A549 (cell line): ENCODE measurements at places on chromosomes 3 and 15.

DNA sequence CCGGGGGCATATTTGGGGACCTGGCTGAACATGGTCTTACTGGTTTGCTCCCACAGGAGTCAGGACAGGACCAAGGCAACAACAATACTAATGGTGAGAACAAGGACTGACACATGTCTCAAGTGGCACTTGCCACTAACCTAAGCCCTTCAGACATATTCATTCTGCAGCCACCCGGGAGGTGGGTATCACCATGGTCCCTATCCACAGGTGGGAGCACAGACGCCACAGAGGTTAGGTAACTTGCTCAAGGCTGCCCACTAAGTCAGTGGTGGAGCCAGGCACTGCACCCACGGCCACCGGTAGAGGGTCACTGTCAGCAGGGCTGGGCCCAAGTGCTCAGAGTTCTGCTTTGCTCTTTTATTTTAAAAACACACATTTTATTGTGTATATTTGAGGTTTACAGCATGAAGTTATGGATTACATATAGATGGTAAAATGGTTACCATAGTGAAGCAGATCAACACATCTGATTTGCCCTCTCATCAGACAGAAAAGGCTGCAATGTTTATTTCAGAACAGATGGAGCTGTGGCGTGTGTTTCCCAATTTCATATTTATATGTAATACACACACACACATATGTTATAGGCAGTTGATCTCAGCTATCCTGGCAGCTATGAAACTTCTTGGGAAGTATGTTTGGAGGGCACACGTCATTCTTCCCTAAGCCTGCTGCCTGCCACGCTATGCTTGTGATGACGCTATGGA lies 30.0 kb upstream of the SLC41A3 start:
- DNase-seq = peak; percentile 6

GRCh38 chr15:70240082-70240481 lies 142.4 kb upstream of the TLE3 start:
- DNase-seq = no peak

DNA sequence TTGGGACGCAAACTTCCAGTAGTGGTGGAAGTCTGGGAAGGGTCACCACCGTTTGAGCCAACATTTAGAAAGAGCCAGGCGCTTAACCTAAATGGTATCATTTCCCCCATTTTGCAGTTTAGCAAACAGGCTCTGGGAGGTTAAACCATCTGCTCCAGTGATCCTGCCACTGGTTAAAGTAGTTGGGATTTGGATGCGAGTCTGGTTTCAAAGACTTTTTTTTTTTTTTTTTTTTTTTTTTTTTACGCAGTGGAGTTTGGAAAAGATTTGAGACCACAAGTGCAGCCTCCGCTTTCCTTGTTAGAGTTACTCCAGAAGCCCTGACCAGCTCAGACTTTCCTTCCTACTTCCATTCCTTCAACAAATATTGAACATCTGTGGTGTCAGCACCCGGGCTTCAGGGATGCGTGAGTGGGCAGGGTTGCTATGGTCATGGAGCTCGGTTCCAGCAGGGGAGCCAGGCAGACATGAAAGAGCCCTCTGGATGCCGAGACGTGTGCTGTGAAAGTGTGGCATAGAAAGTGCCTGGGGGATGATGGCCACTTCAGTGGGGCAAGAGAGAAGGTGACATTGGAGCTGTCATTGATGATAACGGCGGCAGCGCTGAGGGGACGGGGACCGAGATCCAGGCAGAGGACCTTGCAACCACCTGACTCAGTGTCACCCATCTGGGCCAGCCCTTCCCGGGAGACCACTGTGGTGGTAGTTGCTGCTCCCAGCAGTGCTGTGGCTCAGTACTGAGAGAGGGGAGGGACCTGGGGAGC lies 1.1 kb upstream of the RNU6-1 start:
- peak; percentile 52 for DNase-seq

DNA sequence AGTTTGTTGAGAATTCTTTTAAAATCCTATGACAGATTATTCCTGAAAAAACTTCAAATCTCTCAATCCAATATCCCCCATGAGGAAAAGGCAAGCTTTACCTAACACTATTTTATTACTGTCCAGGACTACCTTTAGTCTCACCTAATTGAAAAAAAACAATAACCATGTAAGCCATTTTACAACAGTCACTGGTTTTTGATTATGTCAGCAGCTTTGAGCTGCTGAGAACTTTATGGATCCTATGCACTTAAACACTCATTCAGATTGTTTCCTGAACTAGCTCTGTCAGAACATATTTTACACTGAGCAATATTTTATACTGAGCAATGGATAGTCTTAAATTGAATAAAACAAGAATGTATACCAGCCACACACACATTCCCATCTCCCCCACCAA lies 79.9 kb downstream of the ZBBX start:
- no peak for DNase-seq

DNA sequence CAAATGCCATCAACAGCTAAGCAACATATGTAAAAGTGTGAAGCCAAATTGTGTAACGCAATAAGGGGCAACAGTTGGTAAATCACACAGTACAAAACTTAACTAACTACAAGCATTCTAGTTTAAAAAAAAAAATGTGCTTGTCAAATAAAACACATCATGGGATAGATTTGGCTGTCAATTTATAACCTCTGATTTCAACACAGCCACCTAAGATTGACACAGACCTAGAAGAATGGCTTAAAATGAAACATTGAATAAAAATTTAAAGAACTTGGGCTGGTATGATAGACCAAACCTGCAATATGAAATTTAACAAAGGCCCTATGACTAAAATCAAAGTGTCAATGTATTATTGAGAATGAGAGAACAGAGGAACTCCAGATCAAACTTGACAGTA lies 148.4 kb downstream of the NR1I2 start:
- DNase-seq = no peak

DNA sequence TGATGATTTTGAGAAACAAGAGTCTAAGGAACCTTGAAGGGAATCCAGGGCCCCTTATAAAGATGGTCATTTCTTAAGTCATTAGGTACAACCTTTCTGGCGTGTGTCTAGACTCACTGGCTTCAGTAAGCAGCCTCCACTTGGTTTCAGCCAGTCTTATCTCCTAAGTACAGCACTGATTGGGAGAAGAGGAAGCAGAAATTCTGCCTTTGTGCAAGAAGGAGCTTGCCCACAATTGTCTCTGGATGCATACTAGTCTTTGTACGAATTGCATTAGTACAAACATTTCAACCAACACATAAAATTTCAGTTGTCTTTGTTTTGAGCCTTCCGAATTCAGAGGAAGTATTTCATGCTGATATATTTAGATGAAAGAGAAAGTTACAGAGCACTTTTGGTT lies 139.4 kb downstream of the SLCO3A1 start:
- no peak for DNase-seq

DNA sequence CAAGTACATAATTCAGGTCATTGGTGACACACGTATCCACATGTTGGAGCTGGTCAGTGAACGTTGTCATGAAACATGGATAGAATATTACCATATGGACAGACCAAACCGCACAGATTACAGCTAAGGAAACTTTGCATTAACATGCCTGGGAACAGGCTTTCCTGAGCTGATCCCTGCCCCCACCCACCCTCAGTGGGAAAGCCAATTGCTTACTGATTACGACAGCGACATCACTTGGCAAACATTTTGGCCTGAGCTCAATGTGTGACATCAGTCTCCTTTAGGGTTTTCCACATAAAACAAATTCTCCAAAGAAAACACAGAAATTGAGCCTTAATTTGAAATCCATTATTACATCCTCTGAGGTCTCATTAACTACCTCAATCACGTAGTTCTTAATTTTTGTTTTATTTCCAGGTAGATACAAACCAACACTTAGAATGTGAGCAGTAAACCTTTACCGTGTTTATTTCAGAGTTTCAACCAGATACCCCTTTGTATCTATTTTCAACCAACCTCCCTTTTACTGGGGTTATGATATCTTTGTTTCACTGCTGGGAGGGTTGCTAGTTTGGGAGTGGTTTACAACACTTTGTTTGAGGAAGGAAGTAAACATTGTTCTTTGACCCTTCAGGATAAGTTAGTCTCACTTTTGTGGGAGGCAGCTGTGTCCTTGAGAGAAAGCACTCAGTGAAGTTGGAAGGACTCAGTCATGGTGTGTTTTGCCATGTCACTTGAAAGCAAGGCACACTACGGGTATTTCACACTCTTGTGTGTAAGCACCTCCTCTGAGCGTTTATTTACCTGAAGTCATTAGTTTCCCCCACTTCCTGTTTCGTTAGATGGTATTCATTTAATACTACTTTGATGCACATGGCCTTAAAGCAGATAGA lies 103.1 kb downstream of the CMSS1 start:
- DNase-seq = no peak

GRCh38 chr3:101151286-101151913 lies 158.2 kb upstream of the ABI3BP start:
- no peak for DNase-seq

GRCh38 chr3:93906245-93906644 lies 67.5 kb downstream of the PROS1 start:
- DNase-seq = no peak

- DNase-seq = no peak
Measured at GRCh38 chr3:147462856-147463255, 53.7 kb downstream of the ZIC1 start.

DNA sequence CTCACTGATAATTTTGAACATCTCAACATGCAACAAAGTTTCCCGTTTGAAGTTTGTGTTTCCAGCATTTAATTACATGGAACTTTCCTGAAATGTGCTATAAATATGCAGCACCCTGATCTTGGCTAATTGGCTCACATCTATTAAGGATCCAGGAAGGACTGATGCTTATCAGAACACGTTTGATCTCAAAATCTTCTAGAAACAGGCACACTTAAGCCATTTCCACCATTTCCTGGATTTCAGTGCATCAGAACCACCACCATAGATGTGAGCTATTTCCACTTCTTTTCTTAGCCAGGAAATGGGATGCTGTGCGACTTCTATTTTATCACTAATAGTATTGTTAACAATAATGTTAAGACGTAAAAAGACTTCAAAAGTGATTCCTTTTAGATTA lies 228.9 kb downstream of the FEZF2 start:
- DNase-seq = no peak

DNA sequence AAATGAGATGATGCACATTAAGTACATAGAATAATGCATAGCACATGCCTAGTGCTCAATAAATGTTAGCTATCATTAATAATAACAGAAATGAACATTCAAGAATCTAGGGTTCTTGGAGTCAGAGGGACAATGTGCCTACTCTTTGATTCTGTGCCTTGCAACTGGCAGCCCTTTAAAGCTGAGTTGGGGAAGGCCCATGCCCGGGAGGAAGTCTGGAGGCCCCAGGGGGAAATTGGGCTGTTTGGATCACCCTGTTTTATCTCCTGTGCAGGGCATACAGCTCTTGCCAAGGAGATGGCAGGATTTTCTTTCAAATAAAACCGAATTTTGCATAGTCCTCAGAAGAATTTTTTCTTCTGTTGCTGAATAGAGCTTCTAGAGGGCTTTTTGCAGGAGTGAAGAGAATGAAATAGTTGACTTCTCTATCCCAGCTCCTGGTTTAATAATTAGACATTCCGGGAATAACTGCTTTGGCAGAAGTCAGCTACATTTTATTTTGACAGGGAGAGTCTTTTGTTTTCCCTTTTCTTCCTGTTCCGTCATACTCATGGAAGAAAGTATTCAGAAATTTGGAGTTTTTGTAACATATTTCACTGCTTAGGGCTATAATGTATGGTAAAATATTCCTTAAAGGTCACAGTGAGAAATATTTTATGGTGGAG lies 18.0 kb upstream of the KCNAB1 start:
- no peak for DNase-seq

DNA sequence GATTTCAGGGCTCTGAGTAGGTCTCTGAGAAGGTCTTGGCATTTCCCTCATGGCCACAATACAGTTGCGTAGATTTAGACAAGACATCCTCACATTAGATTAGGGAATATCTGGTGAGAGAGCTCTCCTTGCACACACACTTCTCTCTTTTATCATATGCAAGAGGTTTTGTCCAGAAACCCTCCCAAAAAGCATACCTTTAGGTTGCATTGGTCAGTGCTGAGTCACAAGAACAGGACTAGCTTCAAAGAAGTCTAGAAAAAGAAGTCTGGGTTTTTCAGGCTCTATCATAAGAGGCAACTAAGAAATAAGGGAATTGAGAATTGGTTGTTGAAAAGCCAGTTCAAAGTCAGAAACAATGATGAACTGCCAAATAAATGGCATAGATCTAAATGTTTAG lies 40.1 kb upstream of the MITF start:
- DNase-seq = no peak

- no peak for DNase-seq
Measured at GRCh38 chr3:31668242-31668641, 135.5 kb downstream of the STT3B start.

DNA sequence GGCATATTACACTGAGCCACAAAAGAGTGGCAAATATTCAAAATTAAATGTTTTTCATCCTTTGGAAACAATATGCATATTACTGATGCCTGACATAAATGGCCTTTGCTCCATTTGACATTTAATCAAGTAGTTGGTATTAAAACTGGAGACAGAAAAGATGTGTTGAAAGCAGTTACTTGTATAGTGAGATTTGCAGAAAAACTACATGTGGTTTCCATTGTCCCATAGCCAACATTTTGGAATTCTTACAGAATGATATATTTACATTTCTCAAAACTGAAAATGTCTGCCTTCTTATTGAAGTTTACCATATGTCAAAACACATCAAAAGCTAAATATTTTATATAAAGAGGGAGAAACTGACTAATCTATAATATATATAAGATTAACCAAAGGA lies 21.6 kb downstream of the SHOX2 start:
- no peak for DNase-seq

DNA sequence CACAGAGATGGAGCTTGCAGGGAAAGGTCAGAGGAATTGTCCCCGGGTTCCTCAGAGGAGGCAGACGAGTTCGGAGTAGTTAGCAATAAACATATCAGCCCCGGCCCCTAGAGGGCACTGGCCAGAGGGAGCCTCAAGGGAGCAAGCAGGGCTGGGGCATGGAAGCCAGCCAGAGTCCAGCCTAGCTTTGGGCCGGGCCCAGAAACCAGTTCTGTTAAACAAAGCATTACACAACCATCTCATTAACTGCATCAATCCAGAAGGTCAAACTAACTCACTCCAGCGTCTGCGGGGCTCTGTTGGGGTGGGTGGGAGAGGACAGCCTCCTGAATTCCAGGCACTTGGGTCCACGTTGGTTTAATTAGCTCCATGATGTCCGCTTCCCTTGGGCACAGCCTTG lies 41.0 kb upstream of the IREB2 start:
- DNase-seq = peak; percentile 31
